CD4-positive, alpha-beta T cell treated with Interferon gamma for 1 hour (primary cell): ENCODE measurements at places on chromosomes 5 and 9.

DNA sequence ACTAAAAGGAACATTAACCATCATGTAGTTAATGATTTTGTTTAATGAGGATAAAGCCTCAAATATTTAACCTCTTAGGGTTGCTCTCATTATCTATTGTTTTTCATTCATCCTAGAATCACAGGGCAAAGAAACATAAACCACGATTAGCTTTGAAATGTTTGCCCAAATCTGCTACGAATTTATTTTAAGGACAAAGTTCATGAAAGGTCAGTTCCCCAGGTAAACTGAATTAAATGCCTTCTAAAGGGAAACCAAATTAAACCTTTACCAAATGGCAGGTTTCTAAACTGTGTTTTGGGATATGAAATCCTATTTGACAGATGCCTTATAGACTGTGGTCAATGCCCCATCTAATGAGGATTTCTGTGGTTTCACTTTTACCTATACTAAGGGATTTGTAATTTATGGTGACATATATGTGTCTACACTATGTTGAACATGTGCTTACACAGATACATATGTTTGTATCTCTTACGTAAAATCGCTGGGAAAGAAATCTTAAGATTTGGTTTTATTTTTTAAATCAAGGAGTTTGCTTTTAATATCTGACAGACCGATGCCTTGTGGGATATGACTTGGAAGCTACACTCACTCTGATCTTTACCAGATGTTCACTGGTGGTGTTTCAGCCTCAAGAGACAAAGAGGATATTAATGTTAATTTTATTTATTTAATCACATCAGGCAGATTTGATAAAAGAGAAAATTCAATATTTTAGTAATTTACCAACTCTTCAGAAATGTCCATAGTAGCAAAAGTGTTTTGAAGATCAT is 188.4 kb downstream of the GLIS3 start:
- DNase-seq, result no peak

DNA sequence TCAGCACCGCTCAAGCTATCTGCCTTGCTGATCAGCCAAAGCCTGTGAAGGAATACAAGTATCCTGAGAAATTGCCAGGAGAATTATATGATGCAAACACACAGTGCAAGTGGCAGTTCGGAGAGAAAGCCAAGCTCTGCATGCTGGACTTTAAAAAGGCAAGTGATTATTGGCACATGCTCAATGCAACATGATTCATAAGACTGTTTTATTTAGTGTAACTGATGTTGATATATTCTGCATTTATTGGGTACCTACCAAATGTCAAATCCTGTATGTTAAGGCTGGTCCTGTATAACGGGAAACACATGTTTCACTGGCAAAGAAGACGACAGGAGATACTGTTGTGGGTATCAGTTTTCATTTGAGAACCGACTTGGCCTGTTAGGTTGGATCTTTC is 69.0 kb downstream of the ADAMTS16 start:
- no peak for DNase-seq

- no peak for DNase-seq
These were observed 24.0 kb upstream of the C5orf63 start for GRCh38 chr5:127097278-127097677.

DNA sequence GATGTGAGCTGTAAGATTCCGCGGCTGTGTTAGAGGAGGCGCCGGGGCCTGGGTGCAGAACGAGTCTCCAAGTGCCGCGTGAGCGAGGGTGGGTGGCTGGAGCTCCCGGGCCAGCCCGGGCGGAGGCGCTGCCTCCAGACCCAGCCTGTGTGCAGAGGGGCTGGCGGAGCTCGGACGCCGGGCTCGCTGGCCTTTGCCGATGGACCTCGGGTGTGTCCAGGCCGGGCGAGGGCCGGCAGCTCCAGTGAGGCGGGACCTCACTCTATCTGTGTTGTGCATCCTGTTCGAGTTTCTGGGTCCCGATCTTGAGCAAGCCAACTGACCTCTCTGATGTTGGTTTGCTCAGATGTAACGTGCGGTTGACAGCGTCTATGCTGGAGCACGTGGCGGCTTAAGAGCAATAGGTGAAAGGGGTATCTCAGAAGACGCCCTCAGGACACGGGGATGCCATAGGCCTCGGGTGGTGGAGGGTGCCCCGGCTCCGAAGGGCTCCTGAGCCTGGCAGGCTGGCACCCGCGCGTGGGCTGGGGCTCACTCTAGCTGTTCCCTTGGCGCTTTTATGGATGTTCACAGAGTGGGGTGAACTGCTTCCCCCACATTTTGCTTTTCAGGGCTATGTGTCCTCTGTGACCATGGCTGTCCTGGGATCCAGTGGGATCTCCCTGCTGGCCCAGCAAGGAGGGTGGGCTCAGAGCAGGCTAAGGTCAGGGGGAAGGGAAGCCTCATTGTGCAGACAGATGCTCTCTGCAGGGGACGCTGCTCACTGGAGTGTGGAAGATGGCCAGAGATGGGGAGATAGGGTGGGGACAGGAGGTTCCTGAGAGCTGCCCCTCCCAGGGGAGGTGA is 69.8 kb downstream of the MRPL36 start:
- no peak for DNase-seq

GRCh38 chr5:83405662-83406061 is 65.9 kb upstream of the VCAN start:
- no peak for DNase-seq

- DNase-seq, result no peak
These were observed 63.8 kb downstream of the SMIM15 start for GRCh38 chr5:61098251-61098995.

DNA sequence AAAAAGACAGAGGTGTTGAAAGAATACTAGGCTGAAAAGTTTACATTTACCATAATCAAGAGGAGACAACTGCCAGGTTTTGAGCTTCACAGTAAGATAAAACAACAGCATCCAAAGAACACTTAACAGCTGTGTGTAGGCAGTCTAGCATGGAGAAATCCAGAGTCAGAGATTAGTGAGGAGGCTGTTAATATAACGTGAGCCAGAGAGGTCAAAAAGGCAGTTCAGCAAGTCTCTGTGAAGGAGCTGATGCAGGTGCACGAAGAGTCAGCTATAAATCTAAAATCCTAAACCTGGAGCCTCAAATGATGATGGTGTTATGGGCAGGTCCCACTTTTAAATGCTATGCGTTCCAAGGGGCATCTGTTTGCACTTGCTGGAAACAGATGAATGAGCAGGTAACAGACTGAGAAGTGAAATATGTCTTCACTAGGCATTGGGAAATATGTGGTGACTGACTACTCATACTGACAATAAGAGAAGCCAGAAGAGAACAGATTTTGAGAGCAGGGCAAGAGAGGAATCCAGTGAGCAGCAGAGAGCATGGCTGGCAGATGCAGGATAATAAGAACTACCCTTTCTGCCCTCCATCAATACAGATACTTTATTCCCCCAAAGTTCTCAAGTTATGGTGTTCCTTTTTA is 8.7 kb downstream of the APTX start:
- no peak for DNase-seq

DNA sequence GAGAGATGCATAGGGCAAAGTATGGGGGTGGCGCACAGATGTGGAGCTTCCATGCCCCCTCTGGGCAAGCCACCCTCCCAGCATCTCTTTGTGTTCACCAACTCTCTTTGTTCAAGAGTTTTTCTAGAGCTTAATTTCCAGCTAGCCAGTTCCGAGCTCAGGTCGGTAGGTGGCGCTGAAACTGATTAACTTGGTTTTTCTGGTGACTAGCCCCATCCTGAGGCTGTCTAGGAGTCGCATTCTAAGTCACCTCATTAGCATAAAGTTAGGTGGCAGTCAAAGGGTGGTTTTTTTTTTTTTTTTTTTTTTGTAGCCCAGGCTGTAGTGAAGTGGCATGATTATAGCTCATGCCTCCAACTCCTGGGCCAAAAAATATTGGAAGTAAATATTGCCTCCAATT is 476.4 kb downstream of the KDM4C start:
- no peak for DNase-seq

DNA sequence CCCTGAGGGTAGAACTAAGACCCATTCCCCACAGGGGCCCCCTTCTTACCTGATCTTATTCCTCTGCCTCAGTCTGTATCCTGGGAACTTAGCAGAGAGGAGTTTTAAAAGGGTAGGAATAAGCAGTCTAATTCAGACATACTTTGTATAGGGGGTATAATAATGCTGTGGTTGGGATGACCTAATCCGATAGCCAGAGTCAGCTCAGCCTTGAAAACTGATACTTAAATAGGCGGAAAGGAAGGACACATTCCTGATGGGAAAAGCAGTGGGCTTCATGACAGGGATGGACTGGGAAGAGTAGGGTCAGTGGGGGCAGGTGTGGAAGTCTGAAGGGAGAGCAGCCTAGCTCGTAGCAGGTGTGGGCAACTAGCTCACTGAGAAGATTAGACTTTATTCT is 52.2 kb upstream of the TESK1 start:
- no peak for DNase-seq

- no peak for DNase-seq
These were observed 447.1 kb downstream of the LRRC70 start for GRCh38 chr5:63025679-63026078.

- no peak for DNase-seq
These were observed 194.0 kb downstream of the FBXL7 start for GRCh38 chr5:15693933-15694332.

- DNase-seq, result no peak
These were observed 26.9 kb downstream of the C9 start for GRCh38 chr5:39337252-39337915.

GRCh38 chr9:98806394-98807035 is 955 bp upstream of the GALNT12 start:
- no peak for DNase-seq

GRCh38 chr9:115543511-115543910 is 425.6 kb upstream of the TNC start:
- DNase-seq, result no peak

- no peak for DNase-seq
These were observed 173.5 kb downstream of the ENTREP1 start for GRCh38 chr9:69498470-69498869.

DNA sequence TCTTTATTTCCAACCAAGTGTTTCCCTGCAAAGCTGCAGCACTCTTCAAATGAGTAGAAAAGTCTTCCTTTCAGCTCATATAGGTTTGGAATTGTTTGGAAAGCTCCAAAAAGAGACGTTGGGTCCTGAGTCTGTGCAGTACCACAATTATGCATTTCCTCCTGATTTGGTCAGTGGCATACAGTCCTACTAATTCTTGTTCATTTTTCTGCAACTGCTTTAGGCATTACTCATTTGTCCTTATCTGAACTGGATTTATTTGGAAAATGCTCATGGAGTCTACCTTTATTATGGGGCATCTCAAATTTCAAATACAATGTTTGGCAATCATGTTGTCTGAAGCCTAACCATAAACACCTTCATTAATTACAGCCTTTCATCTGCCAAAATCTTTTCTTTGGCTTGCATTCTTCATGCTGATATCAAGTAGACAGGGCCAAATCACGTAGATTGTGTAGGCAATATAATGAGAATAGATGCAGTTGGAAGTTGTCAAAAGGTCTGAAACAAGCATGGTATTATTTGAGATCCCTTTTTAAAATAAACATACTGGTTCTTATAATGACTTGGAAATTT is 232.8 kb downstream of the TLE1 start:
- DNase-seq, result no peak

DNA sequence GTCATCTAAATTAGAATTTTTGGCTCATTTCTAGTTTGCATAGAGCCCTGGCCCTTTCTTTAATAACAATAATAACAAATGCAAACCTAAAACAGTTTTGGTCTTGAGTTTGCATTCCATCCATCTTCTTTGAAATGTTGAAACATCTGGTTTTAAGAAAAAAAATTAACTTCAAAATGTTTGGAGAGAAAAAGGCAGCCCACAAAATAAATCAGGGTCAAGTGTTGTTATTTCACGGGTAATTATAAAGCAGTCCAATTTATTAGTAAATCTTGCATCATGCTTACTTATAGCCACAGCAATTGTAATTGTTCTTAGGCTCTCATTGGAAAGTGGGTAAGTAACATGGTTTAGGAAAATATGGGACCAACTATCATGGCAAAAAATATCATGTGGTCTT is 247.0 kb upstream of the MEF2C start:
- no peak for DNase-seq

DNA sequence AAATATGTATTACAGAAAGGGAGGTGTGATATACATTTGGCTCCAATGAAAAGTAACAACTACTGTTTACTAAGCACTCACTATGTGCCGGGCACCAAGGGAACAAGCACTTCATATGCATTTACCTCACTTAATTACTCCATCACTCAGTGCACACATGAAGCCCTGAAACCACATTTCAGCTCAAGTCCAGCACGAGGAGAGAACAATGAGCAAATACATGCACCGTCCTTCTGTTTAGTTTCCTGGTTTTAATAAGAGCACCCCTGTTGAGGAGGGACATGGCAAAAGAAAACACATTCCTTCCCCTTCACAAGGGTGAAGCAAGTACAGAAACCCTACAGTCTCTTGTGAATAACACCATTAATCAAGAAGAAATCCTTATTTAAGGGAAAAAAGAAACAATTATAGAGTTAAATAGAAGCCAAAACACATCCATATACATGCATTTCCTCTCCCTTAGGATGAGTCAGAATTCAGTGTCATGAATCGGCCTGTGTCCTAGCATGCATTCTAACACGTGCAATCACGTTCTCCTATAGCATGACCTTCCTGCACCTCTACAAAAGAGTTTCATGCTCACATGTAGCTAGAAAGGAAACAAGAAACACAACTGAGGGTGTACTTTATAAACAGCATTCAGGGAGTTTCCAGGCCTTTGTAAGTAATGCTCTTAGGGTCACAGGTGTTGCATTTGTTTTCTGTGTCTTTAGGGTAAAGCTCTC is 411.6 kb downstream of the BNC2 start:
- no peak for DNase-seq

DNA sequence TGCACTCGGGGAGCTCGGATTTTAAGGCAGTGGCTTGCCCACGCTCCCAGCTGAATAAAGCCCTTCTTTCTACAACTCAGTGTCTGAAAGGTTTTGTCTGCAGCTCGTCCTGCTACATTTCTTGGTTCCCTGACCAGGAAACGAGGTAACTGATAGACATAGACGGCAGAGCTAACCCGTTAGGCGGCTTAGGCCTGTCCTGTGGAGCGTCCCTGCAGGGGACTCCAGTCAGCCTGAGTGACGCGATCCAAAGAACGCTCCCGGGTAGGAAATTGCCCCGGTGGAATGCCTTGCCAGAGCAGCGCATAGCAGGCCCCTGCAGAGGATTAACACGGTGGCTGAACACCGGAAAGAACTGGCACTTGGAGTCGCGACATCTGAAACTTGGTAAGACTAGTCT is 1.8 kb upstream of the SELENOP start:
- no peak for DNase-seq
